ENCODE measurements at places on chromosomes 13 and 19.
A peak's percentile ranks its signal among the peaks of the same experiment; 100 is the strongest.

DNA sequence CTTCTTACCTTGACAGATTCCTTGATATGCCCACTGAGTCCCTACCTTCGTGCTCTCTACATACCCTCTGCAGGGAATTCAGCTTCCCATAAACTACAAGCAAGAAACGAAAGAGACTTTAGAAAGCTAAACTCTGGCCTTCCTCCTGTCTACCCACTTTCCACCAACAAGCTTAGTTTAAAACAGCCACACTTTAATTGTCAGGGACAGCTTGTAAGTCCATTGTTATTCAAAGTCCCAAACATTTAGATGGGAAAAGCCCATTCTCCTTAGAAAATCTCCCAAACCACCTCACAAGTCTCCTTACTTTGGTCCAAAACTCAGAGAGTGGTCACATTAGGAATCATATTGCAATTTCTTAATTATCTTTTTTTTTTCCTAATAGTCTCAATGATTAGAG is 2695.8 kb downstream of the PCDH9 start:
- no peak for DNase-seq

DNA sequence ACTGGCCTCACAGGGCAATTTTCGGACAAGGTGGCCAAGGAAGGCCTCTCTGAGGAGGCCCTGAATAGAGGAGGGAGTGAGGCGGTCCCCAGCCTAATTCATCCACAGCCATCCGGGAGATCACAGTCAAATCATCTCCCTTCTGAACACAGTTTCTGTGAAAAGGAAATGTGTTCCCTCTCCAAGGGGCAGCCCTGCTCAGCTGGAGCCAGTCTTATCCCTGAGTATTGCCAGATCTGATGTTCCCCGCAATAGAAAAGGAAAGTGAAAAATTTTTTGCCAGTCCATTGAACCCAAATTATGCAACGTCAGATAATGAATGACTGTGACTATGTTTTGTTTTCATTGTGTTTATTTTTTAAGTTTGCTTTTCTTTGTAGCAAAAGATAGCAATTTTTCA is 125.9 kb downstream of the SIPA1L3 start:
- DNase-seq = no peak

DNA sequence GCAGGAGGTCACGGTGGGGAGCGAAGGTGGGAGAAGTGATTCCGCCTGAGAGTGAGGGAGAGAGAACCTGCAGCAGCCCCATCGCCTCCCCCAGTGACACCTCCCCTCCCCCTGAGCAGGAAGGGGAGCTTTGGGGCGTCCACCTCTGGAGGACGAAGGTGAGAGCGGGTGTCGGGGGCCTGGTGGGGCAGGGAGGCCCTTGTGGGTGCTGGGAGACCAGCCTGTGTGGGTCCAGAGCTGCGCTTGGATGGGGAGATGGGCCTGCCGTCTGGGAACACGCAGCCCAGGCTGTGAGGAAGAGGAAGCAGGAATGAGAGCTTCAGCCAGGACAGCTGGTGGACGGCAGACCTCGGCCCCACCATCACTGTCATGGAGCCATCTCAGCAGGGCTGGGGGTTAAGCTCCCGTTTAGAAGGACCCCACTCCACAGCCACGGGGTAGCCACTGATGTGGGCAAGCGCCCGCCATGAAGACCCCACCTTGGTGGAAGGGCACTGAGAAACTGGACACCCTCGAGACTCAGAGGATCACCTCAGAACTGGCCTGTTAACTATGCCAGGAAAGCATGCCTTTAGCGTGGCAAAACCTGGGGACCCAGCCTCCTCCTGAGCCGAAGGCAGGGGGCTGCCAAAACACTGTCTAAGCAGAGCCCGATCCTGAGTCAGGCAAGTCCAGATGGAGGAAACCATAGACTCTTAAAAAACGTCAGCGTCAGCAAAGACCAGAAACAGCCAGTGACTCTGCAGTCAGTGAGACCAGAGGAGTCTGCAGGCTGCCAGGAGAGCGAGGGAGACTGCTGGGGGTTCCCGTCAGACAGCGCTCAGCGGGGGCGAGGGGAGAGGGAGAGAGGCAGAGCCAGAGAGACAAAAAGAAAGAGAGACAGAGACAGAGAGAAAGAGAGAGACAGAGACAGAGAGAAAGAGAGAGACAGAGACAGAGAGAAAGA is 6.4 kb upstream of the PROZ start:
- DNase-seq = peak; percentile 34

DNA sequence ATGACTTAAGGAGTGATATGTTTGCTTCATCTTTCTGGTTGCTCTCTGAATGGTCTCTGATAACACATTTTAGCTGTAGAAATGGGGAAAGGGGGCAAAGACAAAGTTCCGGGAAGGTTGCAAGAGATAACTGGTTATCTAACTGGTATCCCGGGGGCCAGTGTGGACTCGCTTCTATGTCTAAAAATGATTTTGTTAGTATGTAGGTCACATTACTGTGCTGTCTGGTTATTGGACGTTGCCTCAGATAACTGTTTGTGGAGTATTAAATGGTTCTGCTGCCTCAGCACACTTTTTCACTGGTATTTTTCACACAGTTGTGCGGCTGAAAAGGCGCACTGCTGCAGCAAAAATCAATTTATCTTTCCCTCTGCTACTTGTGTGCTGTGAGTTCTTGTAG is 63.0 kb upstream of the ZNF536 start:
- DNase-seq = no peak

GRCh38 chr13:49443357-49443703 is 534 bp downstream of the CAB39L start:
- DNase-seq = no peak

DNA sequence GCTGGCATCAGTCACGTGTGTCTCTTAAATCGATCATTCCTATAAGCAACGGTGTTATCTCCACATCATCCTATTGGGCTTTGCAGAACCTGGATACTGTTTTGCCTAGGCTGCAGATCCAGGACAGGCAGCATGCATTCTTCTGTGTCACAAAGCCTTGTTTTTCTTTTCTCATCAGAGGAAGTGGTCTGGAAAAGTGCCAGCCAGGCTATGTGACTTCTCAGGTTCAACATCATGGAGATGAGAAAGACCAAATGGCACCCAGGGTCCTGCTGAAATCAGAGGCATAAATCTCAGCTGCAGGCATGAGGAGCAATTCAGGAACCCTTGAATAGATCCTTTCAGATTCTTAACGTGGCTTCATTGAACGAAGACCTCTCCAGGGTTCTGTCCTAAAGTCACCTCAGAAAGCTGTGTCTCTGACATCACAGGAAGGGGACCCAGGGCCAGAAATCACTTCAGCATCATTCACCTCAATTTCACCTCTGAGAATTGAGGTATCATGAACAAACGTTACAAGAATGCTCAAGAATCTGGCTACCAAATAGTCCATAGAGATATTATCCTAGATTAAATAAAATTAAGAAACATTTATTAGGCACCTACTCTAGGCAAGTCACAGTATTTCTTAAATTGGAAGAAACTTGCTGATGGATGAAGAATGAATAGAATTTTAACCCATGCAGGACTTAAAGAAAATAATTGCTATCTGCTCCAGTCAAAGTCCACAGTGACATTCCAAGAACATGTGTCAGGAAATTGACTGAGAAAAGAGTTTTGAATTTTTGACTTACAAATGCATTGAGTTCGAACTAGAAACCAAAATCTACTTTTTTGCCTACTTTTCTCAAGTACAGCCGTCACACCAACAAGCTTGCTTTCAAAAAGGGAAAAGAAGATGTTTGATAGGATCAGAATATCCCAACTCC is 124.1 kb downstream of the COG6 start:
- DNase-seq = no peak

DNA sequence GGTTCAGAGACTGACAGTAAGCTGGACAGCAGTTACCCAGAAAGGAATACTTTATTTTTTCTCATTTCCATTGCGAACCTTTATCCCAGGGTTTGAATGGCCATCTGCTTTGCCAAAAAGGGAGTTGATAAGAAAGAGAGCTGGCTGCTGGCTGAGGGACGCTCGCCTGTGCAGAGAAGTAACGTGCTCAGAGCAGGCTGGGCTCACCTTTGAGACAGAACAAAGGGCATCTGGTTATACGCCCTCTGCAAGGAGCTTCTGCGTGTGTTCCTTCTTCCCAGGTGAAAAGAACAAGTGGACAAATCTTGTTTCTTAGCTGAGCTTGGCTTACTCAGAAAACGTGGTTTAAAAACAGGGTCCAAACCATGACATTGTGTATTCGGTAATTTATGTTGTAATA is 47.4 kb downstream of the EFNB2 start:
- DNase-seq = no peak

DNA sequence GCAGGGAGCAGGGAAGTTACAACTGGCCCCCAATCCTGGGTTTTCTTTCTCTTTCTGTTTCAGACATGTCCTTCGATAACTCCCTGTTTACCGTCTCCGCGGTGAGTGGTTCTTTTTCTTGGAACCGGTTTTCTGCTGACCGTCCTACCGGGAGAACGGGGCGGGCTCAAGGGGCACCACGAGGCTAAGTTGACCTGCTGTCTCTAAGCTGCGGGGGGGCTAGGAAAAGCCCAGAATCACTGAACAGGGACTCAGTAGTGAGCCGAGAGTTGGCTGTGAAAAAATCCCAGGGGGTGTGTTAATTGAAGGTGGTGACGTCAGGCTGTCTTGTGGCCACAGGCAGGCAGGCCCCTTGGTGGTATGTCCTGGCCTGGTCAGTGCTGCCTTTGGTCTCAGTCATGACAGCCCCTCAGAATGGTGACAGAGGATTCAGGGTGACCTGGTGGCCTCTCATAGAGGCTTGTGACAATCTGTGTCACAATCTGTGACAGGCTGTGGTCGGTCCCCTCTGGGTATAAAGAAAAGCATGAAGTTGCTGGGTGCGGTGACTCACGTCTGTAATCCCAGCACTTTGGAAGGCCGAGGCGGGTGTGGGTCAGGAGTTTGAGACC is 8.1 kb upstream of the CARM1 start:
- DNase-seq = no peak

- no peak for DNase-seq
Measured at GRCh38 chr13:114324334-114324733, 10.0 kb downstream of the CHAMP1 start.

GRCh38 chr13:109773276-109773675 is 13.1 kb downstream of the IRS2 start:
- DNase-seq = no peak

- no peak for DNase-seq
Measured at GRCh38 chr13:69866555-69866954, 241.1 kb upstream of the ATXN8OS start.

- DNase-seq = no peak
Measured at GRCh38 chr13:73142071-73142470, 83.3 kb downstream of the KLF5 start.

DNA sequence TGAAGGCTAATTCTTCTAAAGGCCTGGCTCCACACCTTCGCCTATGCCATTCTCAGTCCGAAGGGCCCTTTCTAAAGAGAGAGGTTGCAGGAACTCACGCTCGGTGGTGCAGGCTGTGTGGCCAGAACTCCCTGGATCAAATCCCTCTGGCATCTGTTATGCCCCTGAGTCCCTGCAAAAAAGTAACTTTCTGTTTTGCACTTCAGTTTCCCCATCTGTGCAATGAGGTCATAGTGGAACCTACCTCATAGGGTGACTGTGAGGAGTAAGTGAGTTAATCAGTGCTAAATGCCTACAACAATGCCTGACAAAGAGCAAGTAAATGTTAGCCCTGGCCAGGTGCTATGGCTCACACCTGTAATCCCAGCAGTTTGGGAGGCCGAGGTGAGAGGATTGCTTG is 7.3 kb downstream of the IGSF23 start:
- no peak for DNase-seq

DNA sequence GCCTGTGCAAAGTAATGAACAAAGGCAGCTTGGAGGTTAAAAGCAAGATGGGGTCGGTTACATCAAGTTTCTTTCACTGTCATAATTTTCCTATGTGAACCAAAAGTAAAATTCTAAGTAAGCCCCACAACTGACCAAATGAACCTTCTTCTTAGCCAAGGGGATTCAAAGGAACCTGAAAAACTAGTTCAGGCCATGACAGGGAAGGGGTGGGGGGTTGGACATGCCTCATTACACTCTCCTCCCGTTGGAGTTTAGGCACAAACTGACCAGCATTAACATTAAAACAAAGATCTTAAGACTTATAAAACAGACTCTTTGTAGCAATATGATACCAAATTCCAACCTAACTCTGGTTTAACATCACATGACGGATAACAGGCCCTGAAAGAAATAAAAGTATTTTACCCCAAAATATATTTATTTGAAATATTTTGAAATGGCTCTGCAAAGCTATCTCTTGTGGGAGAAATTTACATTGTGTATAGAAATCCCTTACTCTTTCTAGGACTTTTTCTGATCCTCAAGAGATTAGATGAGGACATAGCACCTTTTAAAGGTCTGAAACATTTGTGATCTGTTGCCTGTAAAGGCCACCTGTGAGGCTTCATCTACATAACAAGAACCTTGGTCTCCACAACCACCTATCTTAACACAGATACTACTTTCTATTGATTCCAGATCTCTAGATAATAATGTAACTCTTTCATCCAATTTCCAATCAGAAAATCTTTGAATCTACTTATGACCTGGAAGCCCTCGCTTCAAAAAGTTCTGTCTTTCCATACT is 1829.0 kb upstream of the MIR17HG start:
- no peak for DNase-seq

DNA sequence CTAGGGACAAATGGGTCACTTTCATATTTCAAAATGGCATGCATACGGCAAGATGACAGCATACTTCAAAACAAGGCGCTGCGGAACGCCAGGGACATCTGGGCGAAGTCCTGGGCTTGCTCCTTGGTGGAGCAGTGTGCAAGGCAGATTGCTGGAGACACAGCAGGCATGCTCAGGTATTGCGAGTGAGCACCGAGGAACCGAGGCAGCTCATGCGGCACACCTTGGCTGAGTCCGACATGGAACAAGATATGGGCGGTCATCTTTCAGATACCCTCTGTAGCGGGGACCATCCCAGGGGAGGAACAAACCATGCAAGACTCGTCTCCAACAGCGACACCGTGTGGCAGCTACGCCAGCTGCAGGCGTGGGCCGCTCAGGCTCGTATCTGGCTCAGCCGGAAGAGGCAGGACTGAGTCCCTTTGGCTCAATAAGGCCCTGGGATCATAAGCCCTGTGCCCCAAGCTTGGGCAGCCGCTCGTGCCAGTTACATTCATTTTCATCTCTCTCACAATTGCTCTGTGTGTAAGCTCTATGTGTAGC is 112.4 kb downstream of the NUFIP1 start:
- DNase-seq = no peak

- no peak for DNase-seq
Measured at GRCh38 chr13:101700598-101700997, 248.1 kb downstream of the ITGBL1 start.

DNA sequence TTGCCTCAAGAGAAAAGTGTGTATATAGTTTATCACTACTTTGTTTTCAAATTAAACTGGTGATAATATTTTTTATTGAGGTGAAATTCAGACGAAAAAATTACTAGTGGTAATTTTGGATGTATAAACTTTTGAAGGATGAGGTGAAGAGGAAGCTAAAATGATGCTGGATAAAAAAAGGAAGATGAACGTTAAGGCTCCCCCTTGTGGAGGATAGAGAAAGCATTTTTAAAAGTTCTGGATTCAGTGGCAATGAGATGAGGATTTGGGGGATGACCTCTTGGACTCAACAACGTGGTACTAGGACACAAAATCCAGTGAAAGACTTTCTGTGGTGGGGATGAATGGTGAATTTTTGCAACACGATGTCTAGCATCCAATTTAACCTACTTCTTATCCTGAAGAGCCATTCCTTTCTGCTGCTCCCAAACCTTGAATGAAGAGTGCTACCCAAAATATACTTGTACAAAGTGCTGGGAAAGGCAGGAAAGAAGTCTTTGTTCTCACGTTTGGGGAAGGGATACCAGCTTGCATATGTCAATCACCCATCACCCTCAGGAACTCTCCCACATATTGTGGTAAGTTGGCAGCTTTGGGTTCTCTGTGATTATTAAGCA is 7.3 kb upstream of the SIGLEC5 start:
- no peak for DNase-seq

GRCh38 chr13:113631341-113632095 is 26.5 kb downstream of the ATP4B start:
- no peak for DNase-seq

Measured in fibroblast of skin of left biceps (primary cell).